ENCODE measurements at places on chromosomes 7 and 10. TPM values are rescaled to one million over a fixed set of nuclear protein-coding genes. Genes with fewer than 3 reads are reported as not detected.
A peak's percentile ranks its signal among the peaks of the same experiment; 100 is the strongest.

The CALN1 gene
- 3.3 TPM for total RNA-seq

The ANKRD1 gene
- total RNA-seq: 0.13 TPM

The LRIT1 gene
- not detected for total RNA-seq

The EPHB6 gene
- 9.7 TPM for total RNA-seq

The GPR85 gene
- total RNA-seq: not detected

The CCL26 gene
- total RNA-seq: 8.7 TPM

The LIPM gene
- total RNA-seq: not detected

- no peak overlapping the region for H3K4me3 ChIP-seq
- no peaks in the 10 kb centered on the region for H3K4me1 ChIP-seq
- H3K36me3 ChIP-seq: no peaks in the 10 kb centered on the region
- DNase-seq: no peak
Observed at GRCh38 chr10:18402853-18403252, 248.5 kb downstream of the NSUN6 start.

GRCh38 chr7:46835556-46835955 lies 746.4 kb downstream of the TNS3 start:
- H3K4me3 ChIP-seq: no peak overlapping the region
- H3K36me3 ChIP-seq: no peaks in the 10 kb centered on the region

DNA sequence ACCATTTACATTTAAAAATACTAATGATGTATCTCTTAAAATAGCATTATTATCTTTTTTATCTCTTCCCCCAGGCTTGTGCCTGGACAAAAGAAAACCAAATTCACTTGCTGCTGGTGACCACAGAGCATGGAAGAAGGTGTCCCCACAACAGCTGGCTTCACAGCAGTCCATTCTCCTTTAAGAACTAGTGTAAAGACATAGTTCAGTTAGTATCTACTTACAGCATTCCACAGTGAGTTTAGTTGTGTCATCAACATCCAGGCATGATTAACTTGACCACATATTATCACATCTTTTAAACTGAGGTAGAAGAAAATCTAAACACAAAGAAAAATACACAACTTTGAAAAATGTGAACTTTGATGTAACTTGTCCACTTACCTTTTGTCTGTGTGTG lies 55.0 kb downstream of the LRRC17 start:
- H3K4me3 ChIP-seq: no peak overlapping the region
- H3K27me3 ChIP-seq: no peaks in the 10 kb centered on the region
- H3K36me3 ChIP-seq: no peaks in the 10 kb centered on the region
- H3K4me1 ChIP-seq: no peaks in the 10 kb centered on the region
- no peak overlapping the region for H3K27ac ChIP-seq

- H3K4me3 ChIP-seq: no peak overlapping the region
- no peak for DNase-seq
- H3K36me3 ChIP-seq: peaks cover 9% of the 10 kb centered on the region
- H3K27ac ChIP-seq: no peak overlapping the region
- no peaks in the 10 kb centered on the region for H3K4me1 ChIP-seq
Observed at GRCh38 chr10:36280321-36280741, 638.2 kb upstream of the FZD8 start.

DNA sequence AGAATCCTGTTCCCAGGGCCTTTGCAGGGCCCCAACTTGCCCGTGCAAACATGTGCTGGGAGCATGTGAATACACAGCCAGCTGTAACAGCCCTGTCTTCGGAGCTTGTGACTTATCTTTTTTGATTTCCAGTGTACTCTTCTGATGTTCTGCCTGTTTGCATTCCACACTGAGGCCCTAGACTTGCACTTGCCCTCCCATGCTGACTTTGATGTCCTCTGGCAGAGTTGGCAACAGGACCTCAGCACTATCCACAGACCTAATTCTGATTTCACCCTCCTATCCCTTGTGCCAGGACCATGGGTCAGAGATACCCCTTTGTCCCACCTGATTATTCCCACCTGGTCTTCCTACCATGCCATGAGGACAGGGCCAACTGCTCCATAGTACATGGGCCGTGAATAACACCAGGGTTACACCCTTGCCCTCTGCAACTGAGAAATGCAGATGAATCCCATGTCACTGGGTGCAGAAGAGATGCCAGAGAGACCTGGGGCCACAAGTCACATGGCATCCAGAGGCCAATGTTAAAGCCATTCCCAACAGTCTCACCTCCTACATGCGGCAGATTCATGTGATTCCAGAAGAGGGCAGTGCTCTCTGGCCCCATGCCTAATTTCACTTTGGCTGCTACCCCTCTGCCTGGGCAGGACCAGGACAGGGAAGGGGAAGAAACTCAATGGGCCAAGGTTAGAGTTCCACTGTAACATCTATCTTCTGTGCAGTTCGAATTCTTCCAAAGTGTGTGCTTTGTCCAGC lies 43.0 kb downstream of the SCRN1 start:
- H3K27me3 ChIP-seq: no peaks in the 10 kb centered on the region
- H3K4me1 ChIP-seq: no peaks in the 10 kb centered on the region
- H3K27ac ChIP-seq: no peak overlapping the region
- no peak overlapping the region for H3K4me3 ChIP-seq
- peak; percentile 72 for DNase-seq

- H3K27me3 ChIP-seq: no peaks in the 10 kb centered on the region
- DNase-seq: no peak
- peaks cover 5% of the 10 kb centered on the region for H3K36me3 ChIP-seq
- no peaks in the 10 kb centered on the region for H3K4me1 ChIP-seq
- no peak overlapping the region for H3K27ac ChIP-seq
- H3K4me3 ChIP-seq: no peak overlapping the region
Observed at GRCh38 chr10:53162856-53163255, 390.3 kb upstream of the MBL2 start.

DNA sequence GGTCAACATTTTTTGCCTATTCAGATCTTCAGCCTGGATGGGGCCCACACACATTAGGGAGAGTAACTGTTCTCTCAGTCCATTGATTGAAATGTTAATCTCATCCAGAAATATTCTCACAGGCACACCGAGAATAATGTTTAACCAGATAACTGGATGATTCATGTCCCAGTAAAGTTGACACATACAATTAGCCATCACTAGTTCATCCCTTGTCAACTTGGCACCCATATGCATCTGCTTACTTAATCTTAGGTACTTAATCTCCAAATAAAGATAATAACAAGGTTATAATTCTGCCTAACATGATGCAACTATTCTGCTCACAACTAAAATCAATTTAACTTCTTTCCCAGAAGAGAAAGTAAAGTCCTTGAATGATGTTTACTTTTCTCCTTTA lies 502.6 kb downstream of the ADRA2A start:
- H3K27me3 ChIP-seq: no peaks in the 10 kb centered on the region
- H3K27ac ChIP-seq: no peak overlapping the region
- no peak overlapping the region for H3K4me3 ChIP-seq
- H3K4me1 ChIP-seq: no peaks in the 10 kb centered on the region

DNA sequence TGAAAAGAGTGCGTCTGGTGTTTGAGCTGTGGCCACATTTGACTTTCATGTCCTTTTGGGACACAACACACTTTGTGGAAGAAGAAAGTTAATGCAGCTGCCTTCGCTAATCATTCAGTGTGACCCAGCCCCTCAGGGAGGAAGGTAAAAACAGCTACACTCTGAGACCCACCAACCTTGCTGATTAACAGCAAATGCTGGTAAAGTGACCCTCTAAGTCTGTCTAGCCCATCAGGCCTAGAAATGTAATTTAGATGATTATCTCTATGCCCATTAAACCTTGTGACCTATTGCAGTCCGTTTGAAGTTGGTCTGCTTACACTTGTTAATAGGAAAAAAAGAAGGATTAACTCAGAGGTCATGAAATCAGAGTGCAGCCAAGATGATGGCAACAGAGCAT lies 161.9 kb upstream of the WNT16 start:
- H3K27me3 ChIP-seq: no peaks in the 10 kb centered on the region
- H3K27ac ChIP-seq: no peak overlapping the region
- no peak for DNase-seq
- H3K4me1 ChIP-seq: no peaks in the 10 kb centered on the region

DNA sequence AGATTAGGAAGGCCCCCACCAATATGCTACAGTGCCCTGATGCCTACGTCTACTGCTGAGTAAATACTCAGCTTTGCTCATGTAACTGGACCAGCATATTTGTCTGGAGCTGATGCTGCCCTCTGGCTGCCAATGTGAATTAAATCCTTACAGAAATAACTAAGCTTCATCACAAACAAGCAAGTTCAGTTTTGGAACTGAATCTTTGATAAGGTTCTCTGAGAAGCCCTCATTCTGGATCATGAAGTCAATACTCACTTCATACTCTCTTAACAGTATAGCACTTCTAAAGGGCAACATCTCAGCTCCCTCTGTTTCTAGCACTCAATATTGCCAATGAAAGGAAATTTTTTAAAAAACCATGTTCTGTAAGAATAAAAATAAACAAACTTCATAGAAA lies 246.7 kb downstream of the ETV1 start:
- H3K27me3 ChIP-seq: no peaks in the 10 kb centered on the region
- H3K36me3 ChIP-seq: no peaks in the 10 kb centered on the region
- no peak overlapping the region for H3K4me3 ChIP-seq
- no peak overlapping the region for H3K27ac ChIP-seq
- no peaks in the 10 kb centered on the region for H3K4me1 ChIP-seq
- peak; percentile 27 for DNase-seq

DNA sequence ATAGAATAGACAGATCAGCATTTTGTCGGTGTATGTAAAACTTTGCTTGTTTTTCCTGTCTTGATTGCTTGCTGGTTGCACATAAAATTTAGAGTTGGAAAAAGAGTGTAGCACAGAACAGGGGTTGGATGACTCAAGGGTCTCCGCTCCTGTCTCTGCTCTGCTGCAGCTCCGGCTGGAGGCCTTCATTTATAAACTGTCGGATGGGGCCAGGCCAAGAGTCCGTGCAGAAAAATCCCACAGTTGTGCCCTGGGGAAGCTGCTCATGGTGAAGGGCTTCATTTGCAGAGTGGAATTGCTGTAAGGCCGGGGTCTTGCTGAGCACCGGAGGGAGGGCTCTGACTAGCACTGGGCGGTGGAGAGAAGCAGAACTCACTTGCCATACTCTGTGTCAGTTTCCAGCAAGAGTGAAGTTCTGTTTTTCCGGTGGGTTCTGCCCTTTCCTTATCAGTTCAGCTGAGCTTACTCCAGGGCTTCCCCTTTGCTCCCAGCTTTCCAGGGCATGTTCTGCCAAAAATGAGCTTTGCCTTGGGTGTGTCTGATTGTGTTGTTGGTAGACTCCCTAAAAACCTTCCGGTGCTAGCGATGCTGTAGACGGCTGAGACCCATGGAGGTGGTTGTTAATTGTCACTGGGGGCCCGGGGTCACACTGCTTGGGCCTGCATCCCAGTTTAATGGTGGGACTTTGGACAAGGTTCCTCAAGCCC lies 67.2 kb downstream of the CAMK1D start:
- no peaks in the 10 kb centered on the region for H3K4me1 ChIP-seq
- no peak overlapping the region for H3K4me3 ChIP-seq
- DNase-seq: no peak
- no peak overlapping the region for H3K27ac ChIP-seq
- H3K27me3 ChIP-seq: no peaks in the 10 kb centered on the region

DNA sequence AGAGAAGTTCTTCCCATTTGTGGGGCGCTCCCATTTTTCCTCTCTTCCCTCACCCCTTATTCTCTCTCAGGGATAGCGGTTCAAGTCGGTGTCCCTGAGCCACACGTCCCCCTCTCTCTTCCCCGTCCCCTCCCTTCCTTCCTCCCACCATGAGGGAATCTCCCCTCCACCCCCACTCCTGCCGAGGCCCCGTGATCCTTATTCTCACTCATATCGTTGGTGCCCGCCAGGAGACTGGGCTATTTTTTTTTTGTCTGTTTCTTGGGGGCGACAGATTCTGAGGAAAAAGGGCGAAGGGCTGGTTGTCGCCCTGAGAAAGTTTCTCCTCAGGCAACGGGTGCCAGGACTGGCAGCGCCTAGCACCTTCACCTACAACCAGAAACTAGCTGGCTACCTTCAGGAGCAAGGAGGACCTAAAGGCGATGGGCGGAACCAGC lies 723 bp downstream of the ZCWPW1 start:
- no peaks in the 10 kb centered on the region for H3K4me1 ChIP-seq
- no peaks in the 10 kb centered on the region for H3K27me3 ChIP-seq
- H3K27ac ChIP-seq: no peak overlapping the region
- DNase-seq: no peak
- peaks cover 15% of the 10 kb centered on the region for H3K36me3 ChIP-seq

DNA sequence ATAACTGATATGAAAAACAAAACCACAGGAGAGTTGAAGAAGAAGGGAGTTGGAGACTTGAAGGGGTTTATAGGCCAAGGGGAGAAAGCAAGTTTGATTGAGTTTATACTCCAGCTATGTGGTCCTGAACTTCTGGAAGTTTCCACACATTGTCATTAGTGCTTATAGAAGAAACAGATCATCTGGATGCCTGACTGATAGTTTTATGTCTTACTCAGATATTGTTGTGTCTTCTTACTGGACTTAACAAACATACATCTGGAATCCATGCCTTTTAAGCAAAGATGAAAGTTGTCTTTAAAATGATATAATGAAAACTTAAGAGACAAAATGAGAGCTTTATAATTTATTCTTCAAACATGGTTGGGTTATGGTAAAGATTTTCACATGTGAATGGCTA lies 101.3 kb upstream of the FZD8 start:
- no peak for DNase-seq
- no peaks in the 10 kb centered on the region for H3K27me3 ChIP-seq
- H3K36me3 ChIP-seq: 0 out of 2 replicates have a peak, but pooled peaks cover 4% of the 10 kb centered on the region

DNA sequence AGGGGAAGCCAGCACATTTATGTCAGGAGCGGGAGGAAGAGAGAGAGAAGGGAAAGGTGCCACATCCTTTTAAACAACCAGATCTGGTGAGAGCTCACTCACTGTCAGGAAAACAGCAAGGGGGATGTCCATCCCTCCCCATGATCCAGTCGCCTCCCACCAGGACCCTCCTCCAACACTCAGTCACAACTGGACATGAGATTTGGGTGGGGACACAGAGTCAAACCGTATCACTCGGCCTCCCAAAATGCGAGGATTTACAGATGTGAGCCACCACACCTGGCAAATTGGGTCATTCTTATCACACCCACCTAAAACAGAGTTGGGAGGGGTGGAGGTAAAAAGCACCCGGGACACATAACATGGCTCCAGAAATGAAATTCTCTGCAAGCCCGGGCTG lies 41.0 kb downstream of the CARD11 start:
- H3K27me3 ChIP-seq: no peaks in the 10 kb centered on the region
- H3K4me3 ChIP-seq: no peak overlapping the region
- no peaks in the 10 kb centered on the region for H3K36me3 ChIP-seq

DNA sequence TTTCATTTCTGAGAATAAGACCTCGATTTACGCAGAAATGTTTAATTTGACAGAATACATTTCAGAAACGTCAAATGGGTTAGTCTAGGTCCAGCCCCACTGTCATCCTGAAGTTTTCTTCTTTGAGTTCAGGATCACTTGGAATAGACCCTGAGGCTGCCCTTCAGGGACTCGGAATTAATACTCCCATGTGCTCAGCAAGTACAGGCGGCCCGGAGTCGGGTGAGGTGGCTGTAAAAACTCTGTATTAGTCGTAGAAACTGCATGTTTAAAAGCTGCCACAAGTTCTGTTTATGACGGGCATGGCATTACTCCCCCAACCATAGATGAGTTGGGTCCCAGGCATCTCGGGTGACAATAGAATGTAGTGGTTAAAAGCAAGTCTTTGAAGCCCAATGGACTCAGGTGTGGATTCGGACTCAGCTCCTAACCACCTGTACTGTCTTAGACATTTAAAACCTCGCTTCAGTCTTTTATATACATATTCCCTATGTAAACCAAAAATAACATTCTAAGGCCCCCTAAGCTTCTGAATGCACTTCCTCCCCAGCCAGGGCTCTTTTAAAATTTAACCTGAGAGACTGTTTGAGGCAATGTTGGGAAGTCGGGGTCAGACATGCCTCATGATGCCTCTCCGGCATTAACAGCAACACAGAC lies 216.3 kb downstream of the ADARB2 start:
- no peak overlapping the region for H3K27ac ChIP-seq
- H3K27me3 ChIP-seq: no peaks in the 10 kb centered on the region
- no peak for DNase-seq
- H3K36me3 ChIP-seq: no peaks in the 10 kb centered on the region
- H3K4me3 ChIP-seq: no peak overlapping the region
- peaks cover 8% of the 10 kb centered on the region for H3K4me1 ChIP-seq
